ENCODE measurements at places on chromosomes 5 and 9. TPM values are rescaled to one million over a fixed set of nuclear protein-coding genes. Genes with fewer than 3 reads are reported as not detected.
A peak's percentile ranks its signal among the peaks of the same experiment; 100 is the strongest.

The DBH gene
- not detected for total RNA-seq

The PRRC1 gene
- total RNA-seq = 103 TPM

DNA sequence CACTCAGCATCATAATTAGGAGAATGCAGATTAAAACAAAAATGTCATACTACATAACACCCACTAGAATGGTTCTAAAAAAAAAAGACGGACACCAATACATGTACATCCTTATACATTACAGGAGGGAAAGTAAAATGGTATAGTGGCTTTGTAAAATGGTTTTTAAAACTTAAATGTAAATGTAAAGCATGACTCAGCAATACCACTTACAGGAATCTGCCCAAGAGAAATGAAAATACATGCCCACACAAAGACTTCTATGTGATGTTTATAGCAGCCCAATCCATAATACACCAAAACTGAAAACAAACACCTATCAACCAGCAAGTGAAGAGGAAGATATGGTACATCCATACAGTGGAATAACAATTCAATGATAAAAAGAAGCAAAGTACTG, 939.1 kb upstream of the ACO1 start:
- DNase-seq = no peak
- no peaks in the 10 kb centered on the region for H3K4me1 ChIP-seq
- no peak overlapping the region for H3K4me3 ChIP-seq
- no peaks in the 10 kb centered on the region for H3K36me3 ChIP-seq
- H3K27me3 ChIP-seq = peaks cover 2% of the 10 kb centered on the region

The PCDH1 gene
- total RNA-seq = 0.16 TPM

DNA sequence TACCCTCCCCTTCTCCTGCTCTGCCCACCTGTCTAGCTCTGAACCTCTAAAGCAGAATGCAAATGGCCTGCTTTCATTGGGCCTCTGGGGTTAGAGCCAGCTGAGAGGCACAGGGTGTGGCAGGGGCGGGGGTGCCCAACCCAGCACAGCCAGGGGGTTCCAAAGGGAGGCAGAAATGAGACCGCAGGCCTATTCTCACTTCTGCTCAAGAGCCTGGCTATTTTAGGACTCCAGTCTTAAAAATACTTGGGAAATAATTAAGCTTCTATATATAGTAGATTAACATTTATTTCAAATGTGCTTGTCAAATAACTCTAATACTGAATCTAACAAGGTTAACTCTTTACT, 5.7 kb downstream of the QSOX2 start:
- no peak overlapping the region for H3K4me3 ChIP-seq
- H3K27ac ChIP-seq = no peak overlapping the region
- H3K4me1 ChIP-seq = peaks cover 21% of the 10 kb centered on the region

DNA sequence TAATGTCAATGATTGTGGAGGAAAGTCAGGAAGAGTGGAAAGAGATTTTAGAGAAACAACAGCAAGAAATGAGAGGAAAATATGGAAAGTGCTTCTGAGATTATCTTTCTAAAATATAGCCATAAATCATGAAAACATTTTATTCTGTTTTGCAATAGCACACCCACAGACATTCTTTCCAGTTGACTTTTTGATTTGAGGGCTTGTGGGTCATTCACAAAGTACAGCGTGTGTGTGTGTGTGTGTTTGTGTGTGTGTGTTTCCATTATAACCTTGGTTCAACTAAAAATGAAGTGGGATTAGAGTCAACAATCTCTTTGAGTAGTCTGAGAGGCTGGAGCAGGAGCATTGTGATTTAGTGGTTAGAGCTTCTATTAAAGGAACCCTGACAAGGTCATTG, 116.6 kb upstream of the GAS1 start:
- H3K4me3 ChIP-seq = no peak overlapping the region
- DNase-seq = peak; percentile 26
- H3K27me3 ChIP-seq = peaks cover 6% of the 10 kb centered on the region
- H3K27ac ChIP-seq = no peak overlapping the region
- H3K36me3 ChIP-seq = no peaks in the 10 kb centered on the region

The NRARP gene
- total RNA-seq = 0.44 TPM

DNA sequence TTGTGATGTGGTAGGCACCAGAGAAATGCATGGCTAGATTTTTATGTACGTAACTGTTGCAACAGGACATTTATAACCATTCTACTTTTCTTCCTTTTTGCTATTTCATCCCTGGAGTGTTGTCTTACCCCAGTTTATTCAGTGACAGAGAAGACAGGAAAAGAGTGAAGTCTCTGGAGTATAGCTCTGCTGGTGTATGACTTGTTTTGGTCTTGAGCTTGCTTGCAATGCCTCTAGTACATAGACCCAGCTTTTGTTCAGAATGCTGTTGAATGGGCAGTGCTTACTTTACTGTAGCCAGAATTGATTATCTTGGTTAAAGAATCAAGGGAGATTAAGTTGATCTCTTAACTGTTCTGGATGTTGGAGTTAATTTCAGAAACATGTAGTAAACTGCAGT, 94.3 kb downstream of the PBX3 start:
- no peak overlapping the region for H3K4me3 ChIP-seq
- no peak overlapping the region for H3K27ac ChIP-seq
- H3K27me3 ChIP-seq = no peaks in the 10 kb centered on the region

The LHX2 gene
- total RNA-seq = not detected

The TYRP1 gene
- not detected for total RNA-seq

The F12 gene
- total RNA-seq = 0.87 TPM

DNA sequence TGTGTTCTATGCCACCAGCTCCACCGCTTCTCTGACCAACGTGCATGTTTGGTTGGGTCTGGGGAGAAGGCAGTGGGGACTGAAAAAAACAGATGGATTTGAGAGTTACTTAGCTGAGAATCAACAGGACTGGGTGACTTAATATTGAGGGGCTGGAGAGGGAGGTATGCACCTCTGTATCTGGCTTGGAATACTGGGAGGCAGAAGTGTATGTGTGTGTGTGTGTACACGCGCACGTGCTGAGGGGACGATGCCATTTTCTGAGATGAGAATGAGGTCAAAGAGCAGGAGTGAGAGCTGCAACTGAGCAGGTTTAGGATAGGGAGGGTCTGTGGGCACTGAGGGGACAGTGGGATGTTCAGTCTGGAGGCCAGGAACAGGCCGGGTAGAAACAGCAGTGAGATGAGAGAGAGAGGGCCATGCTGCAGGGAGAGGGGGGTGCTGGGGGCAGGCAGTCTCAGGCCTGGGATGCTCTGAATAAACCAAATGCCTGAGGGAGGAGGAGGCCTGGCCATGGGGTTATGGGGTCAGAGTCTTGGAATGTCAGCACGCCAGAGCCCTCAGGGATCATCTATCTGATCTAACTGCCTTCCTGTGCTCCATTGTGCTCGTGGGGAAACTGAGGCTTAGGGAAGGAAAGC, 14.0 kb downstream of the PDGFRB start:
- peak; percentile 84 for DNase-seq
- H3K36me3 ChIP-seq = peaks cover 34% of the 10 kb centered on the region
- H3K4me3 ChIP-seq = peak overlapping the region; percentile 63
- peaks cover 98% of the 10 kb centered on the region for H3K4me1 ChIP-seq

The CSF1R gene
- total RNA-seq = 0.26 TPM

GRCh38 chr9:17216011-17216410, 81.2 kb downstream of the CNTLN start:
- no peak overlapping the region for H3K4me3 ChIP-seq
- peak; percentile 68 for DNase-seq
- H3K36me3 ChIP-seq = peaks cover 19% of the 10 kb centered on the region
- H3K27me3 ChIP-seq = no peaks in the 10 kb centered on the region

- H3K27me3 ChIP-seq = no peaks in the 10 kb centered on the region
- H3K27ac ChIP-seq = no peak overlapping the region
- peaks cover 9% of the 10 kb centered on the region for H3K36me3 ChIP-seq
- no peak for DNase-seq
- no peak overlapping the region for H3K4me3 ChIP-seq
- peaks cover 9% of the 10 kb centered on the region for H3K4me1 ChIP-seq
Observed at GRCh38 chr5:154345255-154345952, 100.4 kb upstream of the SAP30L start.

The ATP6V1G1 gene
- 99.9 TPM for total RNA-seq

DNA sequence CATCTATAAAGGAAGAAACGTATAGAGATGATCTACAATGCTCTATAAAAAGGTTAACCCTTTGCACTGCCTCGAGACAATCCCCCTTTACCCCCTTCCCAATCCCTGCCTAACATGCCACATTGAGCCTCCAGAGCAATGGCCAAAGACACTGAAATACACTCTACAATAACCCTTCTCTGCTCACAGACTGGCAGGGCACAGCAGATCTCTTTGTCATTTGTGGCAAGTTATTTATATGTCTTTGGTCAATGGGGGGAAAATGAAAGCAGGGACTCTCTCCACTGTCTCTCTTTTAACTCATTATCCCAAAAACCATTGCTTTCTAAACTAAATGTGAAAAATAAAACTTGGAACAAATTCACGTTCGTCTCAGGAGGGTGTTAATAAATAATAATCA, 51.7 kb downstream of the PTCH1 start:
- no peak overlapping the region for H3K27ac ChIP-seq
- H3K4me1 ChIP-seq = peaks cover 24% of the 10 kb centered on the region
- DNase-seq = no peak
- H3K27me3 ChIP-seq = no peaks in the 10 kb centered on the region
- H3K4me3 ChIP-seq = no peak overlapping the region

The CDX1 gene
- total RNA-seq = not detected

GRCh38 chr5:158837908-158838307, 261.8 kb downstream of the EBF1 start:
- H3K4me1 ChIP-seq = no peaks in the 10 kb centered on the region
- no peaks in the 10 kb centered on the region for H3K36me3 ChIP-seq
- no peak for DNase-seq
- H3K27me3 ChIP-seq = no peaks in the 10 kb centered on the region

The NSG2 gene
- not detected for total RNA-seq

DNA sequence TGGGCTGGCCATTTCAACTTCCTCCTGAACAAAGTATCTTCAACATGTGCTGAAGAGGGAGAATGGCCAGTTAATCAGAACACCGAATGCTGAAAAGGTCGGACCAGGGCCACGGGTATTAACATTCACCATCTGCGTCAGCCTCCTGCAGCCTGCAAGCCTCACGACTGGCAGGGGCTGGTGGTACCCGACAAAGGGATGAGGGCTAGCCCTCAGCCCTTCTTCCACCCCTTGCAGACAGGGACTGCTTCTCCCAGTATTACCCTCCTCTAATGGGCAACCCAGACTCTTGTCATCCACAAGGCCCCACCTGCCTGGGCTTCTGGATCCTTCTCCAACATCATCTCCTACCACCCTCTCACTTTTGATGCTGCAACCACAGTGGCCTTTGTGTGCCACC, 246.6 kb downstream of the FSTL4 start:
- peaks cover 9% of the 10 kb centered on the region for H3K4me1 ChIP-seq
- no peak overlapping the region for H3K4me3 ChIP-seq
- no peak overlapping the region for H3K27ac ChIP-seq
- peaks cover 30% of the 10 kb centered on the region for H3K27me3 ChIP-seq
- no peak for DNase-seq
- no peaks in the 10 kb centered on the region for H3K36me3 ChIP-seq

DNA sequence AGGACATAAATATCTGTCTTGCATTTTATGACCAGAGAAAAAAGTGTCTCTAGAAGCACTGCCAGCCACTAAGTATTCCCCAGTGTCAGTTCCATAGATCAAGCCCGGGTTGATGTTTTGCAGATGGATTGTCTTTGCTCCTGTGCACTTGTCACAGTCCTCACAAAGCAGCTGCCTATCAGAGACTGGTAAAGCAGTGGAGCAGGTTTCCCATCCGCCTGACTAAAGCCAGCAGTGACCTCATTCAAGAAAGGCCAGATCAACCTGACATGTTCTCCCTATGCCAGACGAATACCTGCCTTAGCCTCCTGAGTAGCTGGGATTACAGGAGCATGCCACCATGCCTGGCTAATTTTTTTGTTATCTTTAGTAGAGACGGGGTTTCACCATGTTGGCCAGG, 26.8 kb upstream of the GARNL3 start:
- H3K27ac ChIP-seq = no peak overlapping the region
- H3K27me3 ChIP-seq = peaks cover 18% of the 10 kb centered on the region
- no peak for DNase-seq
- H3K4me3 ChIP-seq = no peak overlapping the region
- no peaks in the 10 kb centered on the region for H3K36me3 ChIP-seq
- no peaks in the 10 kb centered on the region for H3K4me1 ChIP-seq

GRCh38 chr9:120161776-120162175, 418.2 kb downstream of the CDK5RAP2 start:
- H3K36me3 ChIP-seq = peaks cover 5% of the 10 kb centered on the region
- no peaks in the 10 kb centered on the region for H3K4me1 ChIP-seq
- no peak overlapping the region for H3K27ac ChIP-seq
- no peak overlapping the region for H3K4me3 ChIP-seq

- DNase-seq = peak; percentile 19
- H3K27ac ChIP-seq = no peak overlapping the region
- H3K4me1 ChIP-seq = peaks cover 29% of the 10 kb centered on the region
- no peaks in the 10 kb centered on the region for H3K36me3 ChIP-seq
- H3K27me3 ChIP-seq = peaks cover 64% of the 10 kb centered on the region
Observed at GRCh38 chr5:172556262-172556661, 84.8 kb upstream of the NEURL1B start.

DNA sequence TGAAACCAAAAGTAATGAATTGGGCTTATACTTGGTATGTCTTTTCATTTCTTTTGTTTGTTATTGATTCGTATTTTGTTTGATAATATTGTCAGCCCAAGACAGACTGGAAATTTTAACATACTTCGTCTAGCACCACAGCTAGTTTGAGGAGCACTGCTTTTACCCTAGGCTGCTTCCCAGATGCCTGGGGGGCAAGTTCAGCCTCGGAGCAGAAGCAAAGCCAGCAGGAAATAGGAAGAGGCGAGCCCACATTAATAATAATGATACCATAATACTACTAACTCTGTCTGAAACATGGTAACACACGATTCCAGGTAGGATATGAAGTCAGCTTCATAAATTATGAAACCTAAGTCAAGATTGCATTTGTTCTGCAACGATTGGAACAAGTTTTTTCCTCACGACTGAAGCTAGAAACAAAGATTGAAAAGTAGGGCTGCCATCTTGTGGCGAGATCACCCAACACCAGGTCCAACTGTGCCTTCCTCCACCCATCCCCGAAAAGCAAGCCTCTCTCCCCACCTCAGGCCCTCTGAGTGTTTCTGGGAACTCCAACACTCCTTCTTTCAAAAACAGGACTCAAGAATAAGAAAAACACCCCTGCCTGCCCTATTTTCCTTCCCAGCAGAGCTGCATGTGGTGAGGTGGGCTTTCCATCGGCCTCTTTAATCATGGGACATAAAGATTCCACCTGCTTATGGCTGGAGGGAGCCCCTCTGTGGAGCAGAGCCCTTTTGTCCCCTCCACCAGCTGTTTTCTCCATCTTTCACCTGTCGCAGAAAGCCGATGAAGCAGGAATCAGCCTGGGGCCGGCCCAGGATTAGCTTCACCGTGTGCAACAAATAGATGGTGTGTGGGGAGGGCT, 236.4 kb downstream of the CAAP1 start:
- H3K4me1 ChIP-seq = peaks cover 7% of the 10 kb centered on the region
- no peaks in the 10 kb centered on the region for H3K36me3 ChIP-seq
- peak; percentile 17 for DNase-seq
- H3K27ac ChIP-seq = no peak overlapping the region
- peak overlapping the region; percentile 79 for H3K4me3 ChIP-seq
- no peaks in the 10 kb centered on the region for H3K27me3 ChIP-seq

DNA sequence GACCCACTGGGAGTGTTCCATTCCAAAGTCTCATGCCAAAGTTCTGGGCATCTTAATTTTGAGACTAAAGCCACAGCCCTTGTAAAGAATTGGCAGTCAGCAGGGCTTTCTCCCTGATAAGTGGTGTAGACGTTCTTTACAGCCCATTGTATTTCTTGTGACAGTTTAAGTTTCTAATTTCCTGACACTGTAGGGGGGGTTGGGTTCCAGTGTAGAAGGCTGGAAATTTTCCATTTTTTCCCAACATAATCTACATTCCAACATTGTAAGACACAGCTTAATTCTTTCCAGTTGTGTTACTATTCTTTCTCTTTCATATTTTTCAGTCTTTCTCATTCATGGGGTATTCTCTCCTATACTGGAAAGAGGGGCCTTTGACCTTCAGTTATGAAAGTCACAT, 121.1 kb downstream of the FBXL7 start:
- peaks cover 43% of the 10 kb centered on the region for H3K4me1 ChIP-seq
- no peaks in the 10 kb centered on the region for H3K27me3 ChIP-seq
- H3K4me3 ChIP-seq = peak overlapping the region; percentile 85

The SPATA31A7 gene
- total RNA-seq = not detected
